ENCODE measurements at places on chromosomes 12 and 14.

DNA sequence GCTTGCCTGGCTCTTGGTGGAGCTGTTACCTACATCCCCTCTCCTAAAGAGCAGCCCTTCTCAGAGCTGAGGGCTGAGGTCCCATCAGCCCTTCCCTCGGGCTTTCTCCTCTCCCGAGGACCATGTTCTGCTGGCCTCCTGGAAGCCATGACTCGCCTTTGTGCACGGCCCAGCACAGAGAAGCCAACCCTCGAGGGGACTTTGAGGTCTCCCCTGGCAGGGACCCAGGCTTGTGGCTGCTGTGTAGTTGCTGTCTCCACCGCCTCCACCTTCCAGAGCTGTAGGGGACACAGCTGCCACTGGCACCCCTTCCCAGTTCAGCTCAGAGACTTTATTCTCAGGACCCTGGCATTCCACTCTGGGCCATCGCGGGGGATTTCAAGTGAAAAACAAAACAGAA is 22.9 kb upstream of the CCND2 start:
- no peak for DNase-seq

DNA sequence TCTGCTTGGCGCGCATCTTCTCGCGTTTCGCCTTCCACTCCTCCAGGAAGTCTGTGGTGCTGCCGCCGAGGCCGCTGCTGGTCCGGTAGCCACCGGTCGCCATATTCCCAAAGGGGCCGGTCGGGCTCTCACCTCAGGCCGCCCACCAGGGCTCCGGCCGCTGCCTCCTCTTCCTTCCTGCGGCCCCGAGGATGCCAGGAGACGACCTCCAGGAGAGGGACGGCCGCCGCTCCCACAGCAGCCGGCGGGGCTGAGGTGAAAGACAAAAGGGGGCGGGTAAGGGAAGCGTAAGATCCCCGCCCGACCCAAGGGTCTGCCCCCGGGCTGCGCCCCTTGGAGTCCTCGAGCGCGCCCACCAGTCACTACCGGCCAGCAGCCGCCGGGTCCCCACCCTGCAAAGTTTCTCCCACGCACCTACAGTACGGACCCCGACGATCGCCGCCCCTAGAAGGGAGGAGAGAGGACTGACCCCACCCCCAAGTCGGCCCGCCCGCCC is 574 bp downstream of the PAWR start:
- no peak for DNase-seq

GRCh38 chr14:58898655-58899316 is 261.0 kb downstream of the DACT1 start:
- no peak for DNase-seq

GRCh38 chr12:96354326-96354725 is 45.9 kb downstream of the CDK17 start:
- no peak for DNase-seq

DNA sequence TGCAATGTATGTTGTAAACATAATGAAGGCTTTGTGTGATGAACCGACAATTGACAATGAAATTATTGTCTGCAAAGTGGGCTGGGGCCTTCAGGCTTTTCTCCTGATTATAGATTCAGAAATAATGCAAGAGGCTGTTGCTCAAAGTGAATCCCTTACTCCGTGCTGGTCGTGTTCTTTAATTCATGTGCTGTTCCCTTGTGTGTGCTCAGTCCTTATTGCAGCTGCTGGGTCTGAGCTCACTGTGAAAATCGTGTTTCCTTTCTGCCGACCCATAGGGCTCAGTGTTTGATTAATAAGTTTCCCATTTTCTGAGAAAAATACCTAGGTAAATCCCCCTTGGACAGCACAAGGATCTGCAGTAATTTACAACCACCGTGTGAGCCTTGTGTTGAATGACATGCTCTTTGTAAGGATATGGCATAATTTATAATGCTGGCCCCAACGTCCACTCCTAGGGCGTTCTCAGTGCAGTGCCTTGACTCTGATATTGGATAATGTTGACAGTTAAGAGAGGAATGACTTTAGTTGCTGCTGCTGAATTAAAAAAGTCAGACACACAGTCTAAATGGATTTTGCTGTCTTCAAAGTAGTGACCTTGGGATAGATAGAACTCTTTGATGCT is 81.6 kb downstream of the RGS6 start:
- no peak for DNase-seq

DNA sequence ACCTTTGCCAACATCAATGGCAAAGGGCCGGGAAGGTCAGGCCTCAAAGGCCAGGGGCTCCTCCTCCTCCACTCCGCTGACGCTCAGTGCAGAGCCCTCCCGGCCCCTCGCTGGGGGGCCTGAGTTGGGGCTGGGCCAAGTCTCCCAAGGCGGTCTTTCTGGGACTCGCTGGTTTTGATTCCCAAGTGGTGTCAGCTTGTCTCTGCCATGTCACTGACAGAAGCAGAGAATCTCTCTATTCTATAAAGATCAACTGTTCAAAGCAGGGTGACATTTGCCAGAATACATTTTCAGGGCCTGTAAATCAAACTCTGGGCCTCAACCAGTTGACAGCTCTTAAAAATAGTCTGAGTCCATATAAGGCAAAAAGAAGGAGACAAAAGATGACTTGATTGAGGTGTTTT is 75.9 kb downstream of the CCDC88C start:
- DNase-seq, result no peak

DNA sequence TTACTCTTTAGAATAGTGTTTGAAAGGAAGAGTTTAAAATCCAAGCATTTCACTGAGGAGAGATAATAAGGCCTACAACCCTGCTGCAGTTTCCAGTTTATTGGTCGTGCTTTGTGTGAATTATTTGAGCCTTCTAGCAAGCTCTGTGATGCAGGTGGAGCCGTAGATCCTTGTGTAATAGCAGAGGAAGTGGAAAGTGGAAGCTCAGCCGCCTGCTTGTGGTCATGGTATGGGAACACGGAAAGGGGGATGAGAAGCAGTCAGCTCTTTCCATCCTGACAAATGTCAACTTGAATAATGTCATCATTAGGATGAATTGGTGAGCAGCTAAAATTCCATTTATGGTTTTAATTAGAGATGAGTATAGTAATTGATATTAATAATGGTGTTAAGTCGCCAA is 29.1 kb downstream of the SYNE2 start:
- no peak for DNase-seq

DNA sequence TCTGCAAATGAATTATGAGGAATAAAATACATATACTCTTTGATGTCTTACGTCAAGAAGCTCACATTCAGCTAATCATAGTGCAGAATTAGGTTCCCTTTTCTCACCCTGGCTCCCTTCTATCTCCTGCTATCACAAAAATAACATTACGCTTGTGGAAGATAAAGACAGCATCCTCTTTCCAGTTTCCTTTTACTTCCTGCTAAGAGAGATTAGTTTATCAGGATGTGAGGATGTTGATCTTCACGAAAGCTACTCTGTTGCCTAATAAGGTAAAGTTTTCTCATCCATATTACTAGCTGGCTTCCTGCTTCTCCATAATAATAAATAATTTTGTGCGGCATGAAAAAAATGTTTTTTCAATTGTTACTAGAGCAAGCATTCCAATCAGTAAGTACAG is 217.7 kb upstream of the DCN start:
- DNase-seq, result no peak

GRCh38 chr12:121227294-121227693 is 17.4 kb downstream of the P2RX4 start:
- DNase-seq, result no peak

- no peak for DNase-seq
Measured at GRCh38 chr14:74126315-74127013, 41.7 kb downstream of the LIN52 start.

DNA sequence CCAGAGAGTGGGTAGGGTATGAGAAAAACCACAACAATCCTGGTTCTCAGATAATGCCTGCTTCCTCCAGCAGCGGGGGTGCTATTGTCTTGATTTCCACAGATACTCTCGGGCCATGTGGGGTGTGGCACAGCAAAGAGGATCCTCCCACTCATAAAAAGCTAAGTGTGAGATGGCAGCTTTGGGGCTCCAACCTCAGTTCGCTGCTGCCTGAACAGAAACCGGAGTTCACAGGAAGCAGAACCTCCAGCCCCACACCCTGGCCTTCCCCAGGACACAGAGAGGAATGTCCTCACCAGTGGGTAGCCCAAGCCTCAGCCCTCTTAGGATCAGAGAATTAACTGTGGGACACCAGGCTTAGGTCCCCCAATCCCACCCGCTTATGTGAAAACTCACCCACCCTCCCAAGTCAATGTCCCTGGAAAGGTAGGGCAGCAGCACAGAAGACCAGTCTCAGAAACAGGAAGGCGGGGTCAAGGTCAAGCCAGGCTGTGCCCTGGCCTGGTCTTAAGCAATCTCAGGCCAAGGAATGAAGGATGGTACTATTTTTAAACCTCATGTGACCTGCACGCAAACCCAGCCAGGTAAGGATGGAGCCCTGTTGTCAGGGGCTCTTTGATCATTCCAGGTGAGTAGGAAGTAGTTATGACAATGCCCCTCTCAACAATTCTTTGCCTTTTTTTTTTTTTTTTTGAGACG is 9.0 kb downstream of the KCTD10 start:
- no peak for DNase-seq

- DNase-seq, result no peak
Measured at GRCh38 chr12:50200552-50201273, 33.5 kb upstream of the CERS5 start.

DNA sequence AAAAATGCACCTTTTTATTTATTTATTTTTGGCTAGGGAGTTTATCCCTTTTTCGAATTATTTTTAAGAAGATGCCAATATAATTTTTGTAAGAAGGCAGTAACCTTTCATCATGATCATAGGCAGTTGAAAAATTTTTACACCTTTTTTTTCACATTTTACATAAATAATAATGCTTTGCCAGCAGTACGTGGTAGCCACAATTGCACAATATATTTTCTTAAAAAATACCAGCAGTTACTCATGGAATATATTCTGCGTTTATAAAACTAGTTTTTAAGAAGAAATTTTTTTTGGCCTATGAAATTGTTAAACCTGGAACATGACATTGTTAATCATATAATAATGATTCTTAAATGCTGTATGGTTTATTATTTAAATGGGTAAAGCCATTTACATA is 14.9 kb upstream of the SNAPC1 start:
- DNase-seq, result no peak

- no peak for DNase-seq
Measured at GRCh38 chr14:104178279-104178678, 39.9 kb downstream of the KIF26A start.

DNA sequence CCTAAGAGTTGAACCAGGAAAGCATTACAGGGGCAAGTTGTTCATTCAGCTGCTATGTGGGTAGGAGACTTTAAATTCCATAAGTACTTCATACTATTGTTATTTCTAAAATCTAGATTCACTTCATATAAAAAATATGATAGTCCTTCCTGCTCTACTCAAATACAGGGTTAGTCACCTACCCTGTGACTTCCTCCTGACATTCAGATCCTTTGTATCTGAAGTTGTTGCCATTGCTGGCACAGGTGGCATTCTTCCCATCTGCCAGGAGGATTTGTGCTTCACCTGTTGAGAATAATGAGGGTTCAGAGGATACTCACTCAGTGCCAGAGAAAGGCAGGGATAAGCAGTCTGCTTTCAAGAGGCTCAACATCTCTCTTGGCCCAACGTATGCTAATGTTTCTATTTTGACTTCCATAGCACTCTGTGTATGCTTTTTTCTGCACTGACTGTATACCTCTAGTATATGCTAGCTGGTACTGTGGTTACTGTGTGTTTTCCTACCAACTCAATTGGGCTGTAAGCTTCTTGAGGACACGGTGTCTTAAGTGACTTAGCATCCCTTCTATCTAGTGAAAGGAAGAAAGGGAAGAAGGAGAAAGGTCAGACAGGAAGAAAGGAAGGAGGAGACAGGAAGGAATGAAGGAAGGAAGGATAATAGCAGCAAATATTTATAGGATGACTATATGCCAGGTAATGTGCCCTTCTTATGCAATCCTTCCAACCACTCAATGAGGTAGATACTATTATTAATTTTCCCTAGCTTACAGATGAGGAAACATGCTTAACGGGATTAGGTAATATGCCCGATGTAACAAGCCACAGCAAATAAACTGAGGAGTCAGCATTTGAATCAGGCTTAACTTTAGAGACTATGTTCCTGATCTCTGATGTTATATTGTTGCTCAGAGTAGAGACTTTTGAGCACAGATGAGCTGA is 38.5 kb upstream of the FGF6 start:
- DNase-seq, result no peak

- no peak for DNase-seq
Measured at GRCh38 chr14:51431033-51431709, 191.1 kb downstream of the TMX1 start.
